Stimulated activated CD4-positive, alpha-beta T cell treated with anti-CD3 and anti-CD28 coated beads, TNF-alpha, amount 100 ng/mL, for 48 hours (primary cell): ENCODE measurements at places on chromosomes 6 and 20.

- DNase-seq, result no peak
These were observed at the start of gene CRISP3 for GRCh38 chr6:49744259-49744658. Gene CRISP3 (minus strand): TSS chr6:49744388. CDS start chr6:49744367, 21 bp downstream.

- DNase-seq, result no peak
These were observed 219.7 kb downstream of the UNC5CL start for GRCh38 chr6:40819182-40819834.

GRCh38 chr6:137424251-137424650 lies 69.9 kb downstream of the OLIG3 start:
- no peak for DNase-seq

GRCh38 chr6:150606168-150606591 lies 6.5 kb downstream of the PLEKHG1 start:
- no peak for DNase-seq

DNA sequence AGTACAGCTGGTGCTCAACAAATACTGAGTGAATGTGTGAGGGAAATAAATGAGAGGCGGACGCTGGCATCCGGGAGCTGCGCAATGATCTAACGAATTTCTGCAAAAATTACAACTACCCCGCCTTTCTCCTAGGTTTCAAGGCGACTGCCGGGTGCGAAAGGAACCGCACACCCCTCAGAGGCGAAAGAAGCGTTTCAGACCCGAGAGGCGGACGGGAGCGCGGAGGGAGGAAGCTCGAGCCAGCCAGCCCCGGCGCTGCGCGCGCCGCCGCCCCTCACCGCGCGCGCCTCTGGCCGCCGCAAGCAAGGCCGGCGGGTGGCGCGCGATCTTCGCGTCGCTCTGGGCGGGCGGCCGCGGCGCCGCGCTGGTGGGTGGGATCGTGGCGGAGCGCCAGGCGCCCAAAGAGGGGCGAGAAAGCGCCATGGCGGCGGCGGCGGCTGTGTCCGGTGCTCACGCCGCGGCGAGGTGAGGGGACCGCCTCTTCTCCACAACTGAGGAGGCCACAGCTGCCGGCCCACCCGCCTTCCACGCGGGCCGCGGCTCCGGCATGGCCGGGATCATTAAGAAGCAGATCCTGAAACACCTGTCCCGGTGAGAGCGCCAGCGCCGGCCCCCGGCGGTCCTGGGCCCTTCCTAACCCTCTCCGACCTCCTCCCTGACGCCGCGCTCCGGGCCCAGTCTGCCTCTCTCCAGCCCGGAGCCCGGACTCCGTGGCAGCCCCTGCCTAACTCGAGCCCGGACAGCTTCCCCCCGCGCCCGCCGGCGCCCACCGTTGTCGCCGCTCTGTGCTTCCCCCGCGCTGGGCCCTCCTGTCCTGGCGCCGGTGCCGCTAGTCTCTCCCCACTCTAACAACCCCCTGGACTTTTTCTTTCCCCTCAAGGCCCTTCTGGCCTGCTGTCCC lies at the start of gene BLTP3A:
TSS of gene BLTP3A (plus strand) at position 383 of the 904 bp plus-strand sequence. CDS start at position 551, 168 bp downstream.
- DNase-seq, result peak; percentile 48

DNA sequence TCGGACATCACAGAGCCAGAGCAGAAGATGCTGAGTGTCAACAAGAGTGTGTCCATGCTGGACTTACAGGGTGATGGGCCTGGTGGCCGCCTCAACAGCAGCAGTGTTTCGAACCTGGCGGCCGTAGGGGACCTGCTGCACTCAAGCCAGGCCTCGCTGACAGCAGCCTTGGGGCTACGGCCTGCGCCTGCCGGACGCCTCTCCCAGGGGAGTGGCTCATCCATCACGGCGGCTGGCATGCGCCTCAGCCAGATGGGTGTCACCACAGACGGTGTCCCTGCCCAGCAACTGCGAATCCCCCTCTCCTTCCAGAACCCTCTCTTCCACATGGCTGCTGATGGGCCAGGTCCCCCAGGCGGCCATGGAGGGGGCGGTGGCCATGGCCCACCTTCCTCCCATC lies 11.4 kb upstream of the ZBTB9 start:
- DNase-seq, result no peak

DNA sequence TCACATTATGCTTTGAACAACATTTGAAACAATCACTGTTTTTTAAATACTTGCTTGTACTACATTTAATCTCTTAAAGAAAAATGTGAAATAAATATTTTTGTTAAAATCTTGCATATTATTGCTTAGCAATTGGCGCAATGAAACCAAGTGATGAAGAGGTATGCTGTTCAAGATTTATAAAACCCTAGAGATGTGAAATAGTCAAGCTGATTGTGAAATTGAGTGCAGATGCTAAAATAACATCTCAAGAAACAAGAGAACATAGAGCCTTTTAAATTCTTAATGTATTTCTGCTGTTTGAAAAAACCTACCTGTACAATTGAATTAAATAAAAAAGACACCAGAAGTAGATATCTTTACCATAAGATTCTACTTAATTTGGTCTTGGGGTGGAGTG lies 179.2 kb upstream of the MCHR2 start:
- no peak for DNase-seq

DNA sequence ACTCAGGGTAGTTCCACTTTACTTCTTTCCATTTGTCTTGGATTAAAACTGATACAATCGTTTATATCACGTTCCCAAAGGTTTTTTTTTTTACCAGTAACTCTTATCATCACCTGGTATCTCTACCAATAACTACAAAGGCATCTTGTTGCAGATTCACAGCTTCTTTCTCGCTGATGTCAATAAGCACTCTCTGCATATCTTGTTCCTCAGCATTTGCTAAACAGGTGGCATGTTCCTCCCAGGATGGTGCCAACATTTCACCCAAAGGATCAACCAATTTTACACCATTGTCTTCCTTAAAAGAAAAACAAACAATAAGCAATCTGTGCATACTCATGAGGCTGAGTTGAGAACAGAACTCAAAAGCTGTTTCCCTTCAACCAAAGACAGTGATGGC lies 4.6 kb downstream of the PGM3 start:
- DNase-seq, result no peak

DNA sequence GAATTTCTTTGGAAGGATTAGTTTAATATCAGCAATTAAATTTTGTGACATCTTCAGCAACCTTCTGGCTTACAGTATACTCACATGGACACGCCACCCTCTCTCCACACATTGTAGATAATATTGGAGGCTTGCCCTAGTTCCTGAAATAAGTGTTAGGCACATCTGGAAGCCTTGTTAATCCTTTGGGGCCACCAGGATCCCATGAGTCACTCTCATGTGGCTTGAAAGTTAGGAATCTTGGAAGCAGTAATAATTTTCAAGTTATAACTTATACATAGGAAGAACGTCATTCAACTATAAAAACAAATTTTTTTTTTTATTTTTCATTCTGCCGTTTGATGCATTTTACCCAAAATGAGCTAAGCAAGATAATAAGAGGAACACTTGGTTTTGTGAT lies 20.5 kb downstream of the LAMA4 start:
- DNase-seq, result no peak

- DNase-seq, result no peak
These were observed 60.0 kb downstream of the SYCP2 start for GRCh38 chr20:59873409-59873808.

DNA sequence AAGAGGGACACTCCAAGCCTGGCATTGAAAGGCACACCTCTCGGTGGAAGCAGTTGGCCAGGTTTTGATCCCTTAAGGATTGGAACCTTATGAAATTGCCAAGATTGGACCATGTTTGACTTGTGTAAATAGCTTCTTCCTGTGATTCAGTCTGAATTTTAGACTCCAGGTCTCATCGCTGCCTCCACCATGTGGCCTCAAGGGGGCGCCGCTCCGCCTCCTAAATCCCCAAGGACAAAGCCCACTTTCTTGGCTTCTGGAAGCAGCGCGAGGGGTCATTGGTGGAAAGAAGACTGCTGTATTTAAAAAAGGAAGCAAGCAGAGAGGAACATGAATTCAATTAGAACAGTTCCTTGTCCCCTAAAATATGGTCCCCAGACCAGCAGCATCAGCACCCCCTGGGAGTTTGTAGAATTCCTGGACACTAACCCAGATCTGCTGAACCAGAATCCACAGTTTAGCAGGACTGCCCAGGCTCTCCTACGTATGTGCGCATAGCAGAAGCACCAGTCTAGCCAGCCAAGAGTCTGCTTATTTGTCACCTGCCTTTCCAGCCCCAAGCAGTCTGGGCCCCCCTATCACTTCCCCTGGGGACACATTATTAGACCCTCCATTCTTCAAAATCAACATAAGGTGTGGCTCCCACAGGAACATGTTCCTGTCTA lies 108.5 kb downstream of the LY86 start:
- DNase-seq, result no peak

GRCh38 chr6:52317211-52317610 lies 32.7 kb upstream of the MCM3 start:
- DNase-seq, result no peak

DNA sequence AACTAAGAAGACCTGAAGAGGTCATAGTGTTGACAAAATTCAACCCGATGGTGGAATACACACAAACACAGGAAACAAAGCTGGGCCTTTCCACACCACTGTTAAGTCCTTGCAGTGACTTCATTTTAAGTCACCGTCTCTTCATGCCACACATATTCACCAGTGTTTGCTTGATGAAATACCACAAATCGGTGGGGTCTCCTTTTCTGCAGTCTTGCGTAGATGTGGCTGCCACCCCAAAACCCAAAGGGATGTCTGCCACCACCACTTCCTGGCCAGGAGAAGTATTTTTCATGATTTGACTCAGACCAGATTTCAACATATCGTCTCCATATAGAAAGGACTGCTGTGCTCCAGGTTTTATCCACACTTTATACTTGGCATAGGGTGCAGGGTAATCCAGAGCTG lies 11.0 kb upstream of the COL10A1 start:
- DNase-seq, result no peak

GRCh38 chr20:46898423-46898822 lies 3.8 kb downstream of the EYA2 start:
- DNase-seq, result no peak

GRCh38 chr20:11277170-11277569 lies 603.4 kb upstream of the JAG1 start:
- DNase-seq, result no peak

- no peak for DNase-seq
These were observed 811.5 kb downstream of the TENT5A start for GRCh38 chr6:80940976-80941375.

GRCh38 chr20:1952737-1953530 lies 40.9 kb downstream of the PDYN start:
- no peak for DNase-seq

DNA sequence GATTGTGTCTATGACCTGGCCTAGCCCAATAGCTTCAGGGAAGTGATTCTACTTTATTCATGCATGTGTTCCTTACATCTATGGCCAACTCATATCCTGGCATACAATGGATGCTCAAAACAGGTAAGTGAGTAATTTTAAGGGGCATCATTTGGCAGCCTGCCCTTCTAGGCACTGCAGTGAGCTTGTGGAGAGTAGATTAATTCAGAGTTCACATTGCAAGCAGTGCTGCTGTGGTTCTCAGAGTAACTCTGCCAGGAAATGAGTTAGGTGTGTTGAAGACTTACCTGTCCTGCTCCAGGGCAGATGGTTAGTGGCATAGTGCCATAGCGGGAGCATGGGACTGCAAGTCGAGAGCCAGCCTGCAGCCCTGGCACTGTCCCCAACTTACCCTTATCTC lies 158.0 kb downstream of the SCP2D1 start:
- no peak for DNase-seq

- DNase-seq, result no peak
These were observed 8.6 kb downstream of the COL9A3 start for GRCh38 chr20:62825333-62825985.

- DNase-seq, result no peak
These were observed 18.7 kb upstream of the NRSN1 start for GRCh38 chr6:24107294-24107693.

GRCh38 chr6:27422651-27423332 lies 34.2 kb downstream of the ZNF391 start:
- DNase-seq, result no peak

DNA sequence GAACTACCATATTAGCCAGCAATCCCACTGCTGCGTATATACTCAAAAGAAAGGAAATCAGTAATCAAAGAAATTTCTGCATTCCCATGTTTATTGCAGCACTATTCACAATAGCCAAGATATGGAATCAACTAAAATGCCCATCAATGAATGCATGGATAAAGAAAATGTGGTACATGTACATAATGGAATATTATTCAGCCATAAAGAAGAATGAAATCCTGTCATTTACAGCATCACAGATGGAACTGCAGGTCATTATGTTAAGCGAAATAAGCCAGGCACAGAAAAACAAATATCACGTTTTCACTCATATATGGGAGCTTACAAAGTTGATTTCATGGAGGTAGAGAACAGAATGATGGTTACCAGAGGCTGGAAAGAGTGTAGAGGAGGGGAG lies 65.1 kb downstream of the ALDH8A1 start:
- no peak for DNase-seq

DNA sequence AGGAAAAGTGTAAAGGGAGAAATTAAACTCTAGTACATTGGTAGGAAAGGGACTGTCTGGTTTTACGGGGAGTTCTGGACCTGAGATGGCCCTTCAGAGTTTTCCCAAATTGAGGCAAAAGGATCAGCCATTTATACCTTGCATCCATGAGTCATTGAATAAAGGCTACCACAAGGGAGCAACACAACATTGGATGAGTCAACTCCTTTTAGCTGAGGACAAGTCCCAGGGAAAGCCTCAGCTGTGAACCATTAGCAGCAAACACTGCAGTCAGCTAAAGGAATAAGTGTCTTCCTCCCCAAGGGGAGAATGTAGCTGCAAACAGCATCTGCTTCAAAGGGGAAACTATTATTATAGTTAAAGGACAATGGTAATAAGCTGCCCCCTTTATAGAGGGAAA lies 468.7 kb upstream of the ID4 start:
- DNase-seq, result no peak

DNA sequence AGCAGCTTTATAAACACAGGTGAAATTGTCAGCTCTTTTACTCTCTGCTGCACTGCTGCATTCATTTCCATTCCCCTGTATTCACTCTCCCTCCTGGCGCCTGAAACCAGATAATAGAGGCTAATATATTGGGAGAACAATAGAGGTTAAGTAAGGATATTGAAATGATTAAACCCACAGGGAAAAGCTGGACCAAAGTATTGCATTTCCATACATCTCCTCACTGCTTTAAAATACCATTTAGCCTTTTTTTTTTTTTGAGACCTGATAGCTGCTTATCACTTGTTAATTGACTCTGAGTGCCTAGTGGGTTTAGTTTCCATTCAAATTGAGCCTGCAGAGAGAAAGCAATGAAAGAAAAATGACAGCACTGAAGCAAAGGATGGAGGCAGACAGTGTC lies 540.5 kb upstream of the IMPG1 start:
- no peak for DNase-seq

- no peak for DNase-seq
These were observed 52.9 kb upstream of the PROKR2 start for GRCh38 chr20:5369629-5370028.

GRCh38 chr20:44412402-44413144 lies 57.1 kb downstream of the HNF4A start:
- no peak for DNase-seq
